ENCODE measurements at places on chromosomes 6 and 20.

DNA sequence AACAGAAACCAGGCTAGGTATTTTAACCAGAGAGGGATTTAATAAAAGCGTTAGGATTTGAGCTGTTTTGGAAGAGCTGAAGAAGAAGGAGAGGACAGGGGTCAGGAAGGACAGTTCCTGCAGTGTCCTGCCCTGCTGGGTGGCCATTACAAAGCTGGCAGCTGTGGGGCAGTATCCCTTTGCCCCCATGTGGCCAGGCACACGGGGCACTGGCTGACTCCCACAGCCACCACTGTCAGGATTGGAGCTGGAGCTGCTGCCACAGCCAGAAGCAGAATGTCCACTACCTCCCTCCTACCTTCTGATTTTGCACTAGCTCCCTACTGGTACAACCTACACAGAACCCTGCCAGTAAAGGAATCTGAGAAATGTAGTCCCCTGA lies 46.5 kb downstream of the SLC22A3 start:
- DNase-seq = no peak

- no peak for DNase-seq
Measured at GRCh38 chr6:81761197-81761596, 8.7 kb upstream of the TENT5A start.

GRCh38 chr20:19616081-19616480 lies 142.0 kb upstream of the RIN2 start:
- no peak for DNase-seq

DNA sequence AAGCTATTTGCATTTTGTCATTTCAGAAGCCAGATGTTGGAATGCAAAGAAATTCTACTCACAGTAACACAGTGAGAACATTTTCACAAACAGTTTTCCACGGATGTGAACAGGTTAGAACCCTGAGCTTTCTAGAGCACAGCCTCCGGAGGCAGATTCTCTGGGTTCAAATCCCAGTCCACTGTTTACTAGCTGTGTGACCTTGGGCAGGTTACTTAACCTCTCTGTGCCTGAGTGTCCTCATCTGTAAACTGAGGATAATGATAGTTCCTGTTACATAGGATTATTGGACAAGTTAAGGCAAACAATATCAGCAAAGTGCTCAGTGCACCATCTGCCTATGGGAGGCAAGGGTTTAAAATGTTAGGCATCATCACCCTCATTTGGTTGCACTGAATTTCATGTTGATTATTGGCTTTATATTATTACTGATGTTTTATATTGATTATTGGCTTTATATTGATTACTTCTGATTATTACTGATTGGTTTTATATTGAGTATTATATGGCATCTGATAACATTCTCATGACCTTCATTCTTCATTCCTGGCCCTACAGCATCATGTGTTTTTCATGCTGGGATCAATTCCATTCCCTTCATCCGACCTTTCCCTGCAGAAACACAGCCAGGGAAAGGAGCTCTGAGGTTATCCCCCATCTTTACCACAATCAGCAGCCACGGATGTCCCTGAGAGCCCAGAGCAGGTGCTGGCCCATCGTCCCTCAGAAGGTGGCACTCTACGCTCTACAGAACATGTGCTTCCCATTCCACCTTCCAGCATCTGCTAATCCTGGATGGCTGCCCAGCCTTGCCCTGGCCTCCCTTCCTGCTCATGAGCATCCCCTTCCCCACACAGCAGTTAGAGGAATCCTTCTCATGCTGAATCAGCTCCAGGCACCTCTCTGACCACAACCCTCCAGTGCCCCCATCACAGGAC lies 283.1 kb downstream of the PREX1 start:
- no peak for DNase-seq

GRCh38 chr6:135985471-135985870 lies 134.0 kb downstream of the PDE7B start:
- DNase-seq = no peak

DNA sequence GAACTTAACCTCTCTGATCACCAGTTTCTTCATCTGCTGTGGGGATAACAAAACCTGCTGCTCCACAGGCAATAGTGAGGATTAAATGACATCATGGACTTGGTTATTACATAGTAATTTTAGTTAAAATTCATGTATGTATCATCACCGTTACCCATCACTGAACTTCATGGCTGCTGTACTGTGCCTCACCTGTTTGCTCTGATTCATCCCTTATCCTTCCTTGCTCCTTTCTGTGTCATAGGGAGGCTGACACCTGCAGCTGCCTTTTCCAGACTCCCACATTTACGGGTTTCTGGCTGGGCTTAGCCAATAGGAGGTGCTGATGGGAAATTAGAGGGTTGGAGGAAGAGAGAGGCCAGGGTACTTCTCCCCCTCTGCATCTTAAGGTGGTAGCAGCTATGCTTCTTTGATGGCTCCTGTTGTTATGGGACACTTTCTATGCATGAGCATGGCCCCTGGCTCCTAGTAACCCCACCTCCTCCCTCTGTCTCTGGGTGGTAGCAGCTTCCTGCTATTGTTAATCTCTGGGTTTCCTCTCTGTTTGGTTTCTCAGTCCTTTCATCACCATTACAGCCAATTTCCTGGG lies 332.1 kb downstream of the DHX35 start:
- no peak for DNase-seq

DNA sequence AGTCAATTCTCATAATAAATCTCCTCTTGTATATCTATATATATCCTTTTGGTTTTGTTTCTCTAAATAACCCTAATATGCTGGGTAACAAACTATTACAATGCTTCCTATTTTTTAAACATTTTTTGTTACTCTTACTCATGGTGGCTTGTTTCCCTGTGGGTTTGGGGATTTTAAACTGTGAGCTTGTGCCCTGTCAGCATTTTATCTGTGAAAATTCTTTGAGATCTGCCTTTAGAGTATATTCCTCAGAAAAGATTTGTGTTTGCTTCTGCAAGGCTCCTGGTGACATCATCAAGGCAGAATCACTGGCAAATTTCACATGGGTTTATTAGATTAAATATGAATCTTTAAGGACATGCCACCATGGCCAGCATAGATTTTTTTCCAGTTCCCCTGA lies 273.6 kb downstream of the LRFN2 start:
- no peak for DNase-seq

DNA sequence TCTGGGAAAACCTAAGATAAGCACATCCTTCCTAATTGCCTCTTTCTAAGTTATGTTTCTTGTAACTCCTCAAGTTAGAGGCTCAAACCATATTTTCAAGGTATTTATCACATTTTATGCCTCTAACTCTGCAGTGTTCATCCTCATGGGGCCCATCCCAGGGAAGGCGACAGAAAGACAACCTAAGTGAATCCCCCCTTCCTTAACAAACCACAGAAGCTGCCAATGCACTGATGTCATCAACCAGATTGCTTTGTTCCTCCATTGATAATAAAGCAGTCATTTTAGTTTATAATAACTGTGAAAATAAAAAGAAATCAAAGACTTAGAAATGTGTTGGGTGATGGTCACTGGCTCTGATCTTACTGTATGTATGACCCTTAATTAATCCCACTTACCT lies 119.5 kb upstream of the TCF21 start:
- no peak for DNase-seq

- DNase-seq = no peak
Measured at GRCh38 chr6:25606151-25606550, 45.9 kb upstream of the SCGN start.

All from substantia nigra (tissue), 51 donors.